ENCODE measurements at places on chromosomes 16 and 17.

- DNase-seq, result no peak
Observed at GRCh38 chr16:56658327-56658875, 642 bp downstream of the MT1F start.

DNA sequence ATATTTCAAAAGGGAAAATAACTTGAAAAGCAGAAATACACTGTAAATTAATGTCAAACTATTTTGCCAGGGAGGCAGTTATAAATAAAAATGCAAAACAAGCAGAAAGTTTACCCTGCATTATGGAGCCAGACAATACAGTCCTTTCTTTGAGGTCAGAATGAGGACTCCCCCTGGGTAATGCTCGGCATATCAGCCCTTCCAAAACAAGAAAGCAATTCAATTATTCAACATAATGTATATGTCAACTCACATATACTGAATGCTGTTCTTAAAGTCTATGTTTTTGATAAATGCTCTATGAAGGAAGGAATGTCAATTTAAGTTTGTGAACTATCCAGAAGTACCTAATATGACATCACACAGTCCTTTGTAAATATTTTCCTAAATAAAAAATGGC is 72.4 kb downstream of the TTC19 start:
- DNase-seq, result no peak

- DNase-seq, result no peak
Observed at GRCh38 chr16:81650982-81651562, 128.0 kb upstream of the PLCG2 start.

GRCh38 chr17:75447951-75448856 is 8.2 kb upstream of the TMEM94 start:
- no peak for DNase-seq

DNA sequence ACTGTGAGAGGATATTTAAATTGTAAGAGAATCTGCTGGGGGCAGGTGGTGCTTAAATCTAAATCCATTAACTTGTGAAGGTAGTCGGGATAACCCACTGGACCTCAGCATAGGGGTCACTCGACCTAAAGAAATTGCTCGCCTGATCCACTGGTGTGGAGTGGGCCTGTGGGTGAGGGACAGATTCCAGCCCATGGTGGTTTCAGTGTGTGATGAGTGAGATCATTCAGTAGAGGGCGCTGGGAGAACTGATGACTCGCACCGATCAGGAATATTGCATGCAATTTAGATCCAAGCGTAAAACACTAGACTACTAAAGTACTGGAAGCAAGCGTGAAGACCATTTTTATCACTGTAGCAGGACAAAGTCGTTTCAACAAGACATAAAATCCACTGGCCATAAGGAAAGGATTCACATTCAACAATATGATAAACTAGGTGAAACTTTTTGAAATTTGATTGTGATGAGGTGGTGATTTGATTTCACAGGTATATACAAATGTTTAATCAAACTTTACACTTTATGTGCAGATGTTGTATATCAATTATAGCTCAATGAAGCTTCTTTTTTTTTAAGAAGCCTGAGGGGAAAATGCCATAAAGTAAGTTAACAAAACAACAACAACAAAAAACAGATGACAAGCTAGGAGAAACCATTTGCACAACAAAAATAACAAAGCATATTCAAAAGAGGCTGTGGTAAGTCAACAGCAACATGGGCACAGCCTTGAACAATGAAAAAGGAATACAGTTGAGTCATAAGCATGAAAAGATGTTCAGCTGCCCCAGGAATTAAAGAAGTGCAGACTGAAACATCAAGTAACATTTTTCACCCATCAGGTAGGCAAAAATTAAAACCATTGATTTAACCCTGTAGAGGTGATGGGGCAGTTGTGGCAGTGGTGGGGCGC is 7.5 kb upstream of the TMEM170A start:
- DNase-seq, result peak; percentile 54

DNA sequence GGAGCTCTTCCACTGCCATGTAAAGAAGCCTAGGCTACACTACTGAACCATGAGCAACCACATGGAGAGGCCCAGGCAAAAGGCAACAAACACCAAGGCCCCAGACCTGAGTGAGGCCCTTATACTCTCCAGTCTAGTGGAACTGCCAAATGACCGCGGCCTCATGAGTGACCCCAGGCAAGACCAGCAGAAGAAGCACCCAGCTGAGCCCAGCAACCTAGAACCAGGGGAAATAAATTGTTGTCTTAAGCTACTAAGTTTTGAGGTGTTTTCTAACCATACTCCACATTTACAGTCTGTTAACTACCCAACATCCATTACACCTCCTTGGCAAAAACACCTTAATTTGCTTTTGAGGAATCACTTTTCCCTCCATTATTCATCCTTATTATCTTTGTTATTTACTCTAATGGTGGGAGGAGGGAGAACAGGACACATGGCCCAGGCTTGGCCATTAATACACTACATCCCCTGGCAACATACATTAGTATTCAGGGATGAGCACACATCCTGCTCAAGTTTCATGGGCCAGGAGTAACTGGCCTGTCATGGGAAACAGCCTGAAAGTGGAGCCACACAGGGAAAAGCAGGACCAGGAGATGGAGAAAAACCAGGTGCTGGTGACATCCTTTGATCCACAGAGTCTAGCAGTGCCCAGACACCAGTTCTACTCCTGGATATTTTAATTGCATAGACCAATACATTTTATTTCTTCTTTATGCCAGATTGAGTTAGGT is 26.2 kb downstream of the SLC39A11 start:
- no peak for DNase-seq

GRCh38 chr17:77893144-77894044 is 65.1 kb upstream of the TNRC6C start:
- no peak for DNase-seq

DNA sequence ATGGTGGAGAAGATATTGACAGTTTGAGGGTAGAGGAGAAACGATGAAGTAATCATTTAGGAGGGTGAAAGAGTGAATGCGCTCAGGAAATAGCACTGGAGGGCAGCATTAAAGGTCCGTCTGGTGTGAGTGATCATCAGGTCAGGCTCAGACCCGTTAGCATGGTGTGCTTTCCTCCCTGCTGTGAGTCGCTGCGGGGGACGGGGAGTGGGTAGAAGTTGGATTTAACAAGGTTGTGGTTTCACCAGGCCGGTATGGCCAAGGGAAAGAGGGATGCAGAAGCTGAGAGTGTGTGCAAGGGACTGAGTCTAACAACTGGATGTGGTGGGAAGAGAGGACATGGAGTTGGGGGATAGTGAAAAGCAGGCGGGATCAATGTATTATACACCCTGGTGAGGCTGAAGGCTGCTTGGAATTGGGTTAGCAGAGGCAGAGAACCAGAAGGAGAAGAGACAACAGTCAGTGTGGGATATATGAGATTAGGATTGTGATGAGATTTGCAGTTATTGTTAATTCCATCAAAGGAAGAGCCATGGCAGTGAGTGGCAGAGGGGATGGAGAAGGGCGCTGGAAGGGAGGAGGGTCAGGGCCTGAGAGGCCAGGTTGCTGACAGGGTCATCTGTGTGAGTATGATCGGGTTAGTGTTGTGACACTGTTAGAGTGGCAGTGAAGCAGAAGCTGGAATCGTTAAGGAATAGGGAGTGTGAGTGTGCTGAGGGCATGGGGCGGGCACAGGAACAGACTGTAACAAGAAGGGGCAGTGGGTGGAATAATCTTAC is 59.0 kb upstream of the TBX2 start:
- no peak for DNase-seq

- no peak for DNase-seq
Observed at GRCh38 chr16:50932348-50932935, 190.6 kb downstream of the CYLD start.

- DNase-seq, result no peak
Observed at GRCh38 chr17:81179861-81180260, 13.8 kb upstream of the AATK start.
